Stimulated activated CD4-positive, alpha-beta T cell treated with anti-CD3 and anti-CD28 coated beads, Interleukin-2, amount 100 ng/mL, for 4 hours (primary cell): ENCODE measurements at places on chromosomes 7 and 10.

- DNase-seq = no peak
Observed at GRCh38 chr7:12066521-12066920, 144.6 kb upstream of the TMEM106B start.

GRCh38 chr7:151429560-151430331 lies 10.2 kb downstream of the CRYGN start:
- DNase-seq = no peak

GRCh38 chr7:36639826-36640225 lies 84.5 kb downstream of the AOAH start:
- no peak for DNase-seq

DNA sequence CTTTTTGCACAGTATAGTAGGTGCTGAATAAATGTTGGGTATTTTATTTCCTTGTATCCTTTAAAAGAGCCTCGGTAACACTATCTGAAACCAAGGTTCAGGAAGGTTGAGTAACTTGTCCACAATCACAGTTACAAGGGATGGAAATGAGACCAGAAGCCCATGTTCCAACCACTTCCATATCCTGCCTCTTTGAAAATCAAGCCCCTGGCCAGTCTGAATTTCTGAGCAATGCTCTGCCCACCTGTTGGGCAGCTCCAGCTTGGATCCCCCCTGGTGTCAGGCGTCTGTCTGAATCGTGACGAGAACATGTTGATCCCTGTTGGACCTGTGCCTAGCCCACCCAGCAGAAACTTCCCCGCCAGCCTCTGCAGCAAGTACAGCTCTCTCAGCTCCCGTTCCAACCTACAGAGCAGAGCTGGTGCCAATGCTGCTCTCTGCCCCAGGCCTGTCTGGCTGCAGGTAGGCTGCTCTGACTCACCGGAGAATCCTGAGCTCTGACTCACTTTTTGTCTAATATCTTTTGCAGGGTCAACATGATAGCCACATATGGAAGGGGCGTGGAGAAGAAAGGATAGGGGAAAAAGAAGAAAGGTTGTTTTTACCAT lies 595.5 kb downstream of the INHBA start:
- DNase-seq = no peak

DNA sequence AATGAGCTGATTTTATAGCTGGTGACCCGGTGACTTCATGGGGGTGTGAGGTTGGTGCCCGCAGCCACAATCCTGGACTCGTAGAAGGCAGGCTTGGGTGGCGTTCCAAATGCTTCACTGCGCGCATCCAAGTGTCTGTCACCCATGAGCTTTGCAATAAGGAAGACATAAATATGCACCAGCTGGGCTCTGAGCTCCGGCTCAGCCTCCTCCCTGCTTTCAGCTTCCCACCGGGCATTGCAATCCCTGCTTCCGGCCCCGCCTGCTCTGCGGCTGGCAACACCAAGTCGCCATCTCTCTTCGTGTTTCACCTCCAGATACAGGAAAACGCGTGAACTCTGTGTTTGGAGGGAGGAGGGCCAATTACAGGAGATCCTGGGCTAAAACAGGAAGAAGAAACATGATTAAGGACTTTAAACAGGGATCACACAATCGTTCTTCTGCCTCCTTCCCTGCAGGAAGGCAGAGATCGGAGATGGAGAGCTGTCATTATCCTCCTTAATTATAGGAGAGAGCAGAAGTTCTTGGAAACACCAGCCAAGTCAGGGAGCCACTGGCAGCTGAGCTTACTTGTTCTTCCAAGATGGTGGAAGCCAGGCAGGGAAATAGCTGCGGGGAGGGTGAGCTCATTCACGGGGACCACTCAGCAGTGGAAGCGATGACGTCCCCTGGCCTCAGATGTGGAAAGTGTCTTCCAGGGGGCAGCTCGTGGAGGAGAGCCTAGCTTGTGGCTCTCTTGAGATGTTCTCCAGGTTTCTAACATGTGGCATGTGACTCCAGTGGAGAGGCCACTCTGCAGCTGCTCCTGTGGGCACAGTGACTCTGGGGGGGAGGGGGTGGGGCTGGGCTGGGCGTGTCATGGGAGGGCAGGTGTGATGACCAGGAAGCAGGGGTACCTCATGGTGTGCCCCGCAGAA lies 134.9 kb downstream of the CAMK1D start:
- DNase-seq = no peak

DNA sequence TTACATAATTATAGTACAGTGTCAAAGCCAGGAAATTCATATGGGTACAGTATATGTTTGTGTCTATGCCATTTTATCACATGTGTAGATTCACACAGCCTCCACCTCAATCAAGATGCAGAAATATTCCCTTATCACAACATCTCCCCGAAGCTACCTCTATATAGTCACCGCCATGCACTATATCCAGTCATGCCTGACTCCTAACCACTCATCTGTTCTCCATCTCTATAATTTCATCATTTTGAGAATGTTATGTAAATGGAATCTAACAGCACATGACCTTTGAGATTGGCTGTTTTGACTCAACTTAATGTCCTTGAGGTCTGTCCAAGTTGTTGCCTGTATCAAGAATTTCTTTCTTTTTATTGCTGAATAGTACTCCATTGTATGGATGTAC lies 22.3 kb upstream of the SLC25A13 start:
- no peak for DNase-seq

- DNase-seq = no peak
Observed at GRCh38 chr10:5040010-5040673, 36.5 kb upstream of the AKR1C2 start.

- DNase-seq = no peak
Observed at GRCh38 chr7:1736484-1736817, 66.4 kb downstream of the ELFN1 start.

- no peak for DNase-seq
Observed at GRCh38 chr7:121020989-121021969, 32.8 kb downstream of the CPED1 start.

GRCh38 chr10:122498521-122498920 lies 37.2 kb downstream of the HTRA1 start:
- DNase-seq = no peak

GRCh38 chr7:102981451-102981850 lies 68.7 kb downstream of the LRRC17 start:
- DNase-seq = no peak

DNA sequence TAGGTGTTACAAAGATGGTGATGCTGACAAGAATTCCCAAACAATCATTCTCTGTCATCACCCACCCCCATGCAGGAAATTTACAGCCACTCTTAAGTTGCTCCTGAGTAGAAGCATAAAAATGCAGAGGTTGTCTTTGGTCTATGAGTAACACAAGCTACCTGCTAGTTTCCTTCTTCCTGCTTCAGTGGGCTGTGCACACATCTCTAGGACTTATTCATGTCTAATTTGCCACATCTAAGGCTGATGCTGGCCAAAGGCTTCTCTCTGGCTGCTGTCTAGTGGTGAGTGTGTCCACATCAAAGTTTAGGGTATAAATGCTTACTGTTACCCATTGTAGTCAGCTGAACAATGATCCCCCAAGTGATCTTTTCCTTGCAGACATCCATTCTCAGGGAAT lies 662.5 kb downstream of the TYW1 start:
- DNase-seq = no peak

DNA sequence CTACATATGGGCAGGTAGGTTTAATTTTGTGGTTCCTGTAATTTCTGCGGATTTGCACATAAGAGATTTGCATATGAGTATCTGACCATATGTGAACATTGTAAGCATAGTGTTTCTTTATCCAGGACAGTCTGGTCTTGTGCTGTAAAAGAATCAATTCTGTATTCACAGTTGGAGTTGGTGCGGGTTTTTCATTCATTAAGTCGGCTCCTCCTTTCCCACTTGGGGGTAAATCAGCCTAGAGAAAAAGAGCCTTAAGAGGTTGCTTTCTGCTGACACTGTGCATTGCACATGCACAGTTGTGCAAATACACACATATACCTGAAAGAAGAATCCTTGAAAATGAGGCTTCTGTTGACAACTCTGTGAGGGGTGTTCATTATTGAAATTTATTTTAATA lies 6.1 kb upstream of the CYP26C1 start:
- DNase-seq = no peak
